Ascending aorta (tissue), 2 donors: ENCODE measurements at places on chromosomes 5 and 9.

GRCh38 chr5:44389090-44389822, at the start of gene FGF10:
FGF10 (minus strand) TSS chr5:44389420; CDS start chr5:44388682, 738 bp downstream.
- peak; percentile 60 for DNase-seq

DNA sequence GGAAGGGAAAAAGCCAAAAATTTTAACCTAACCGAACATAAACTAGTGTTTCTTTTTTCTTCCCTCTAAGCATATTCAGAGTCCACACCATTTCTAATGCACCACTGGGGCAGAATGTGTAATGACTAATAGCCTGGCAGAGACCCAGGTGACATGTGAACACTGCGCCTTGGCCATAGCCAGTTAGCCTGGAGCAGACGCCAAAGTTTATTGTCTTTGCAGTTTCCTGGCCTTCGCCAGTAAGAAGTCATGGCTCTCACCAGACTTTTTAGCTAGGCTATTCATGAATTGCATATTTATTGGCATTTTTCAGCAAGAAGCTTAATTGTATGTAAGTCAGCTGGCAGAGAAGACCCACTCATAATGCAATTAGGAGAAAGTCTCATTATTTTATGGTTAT, 182.8 kb upstream of the SLC27A6 start:
- peak; percentile 87 for DNase-seq

- DNase-seq, result no peak
Observed at GRCh38 chr9:77807281-77807683, 159.2 kb upstream of the GNA14 start.

GRCh38 chr5:149700347-149700746, 29.8 kb upstream of the PPARGC1B start:
- DNase-seq, result no peak

GRCh38 chr9:109497226-109498153, 617 bp downstream of the PTPN3 start:
- no peak for DNase-seq

DNA sequence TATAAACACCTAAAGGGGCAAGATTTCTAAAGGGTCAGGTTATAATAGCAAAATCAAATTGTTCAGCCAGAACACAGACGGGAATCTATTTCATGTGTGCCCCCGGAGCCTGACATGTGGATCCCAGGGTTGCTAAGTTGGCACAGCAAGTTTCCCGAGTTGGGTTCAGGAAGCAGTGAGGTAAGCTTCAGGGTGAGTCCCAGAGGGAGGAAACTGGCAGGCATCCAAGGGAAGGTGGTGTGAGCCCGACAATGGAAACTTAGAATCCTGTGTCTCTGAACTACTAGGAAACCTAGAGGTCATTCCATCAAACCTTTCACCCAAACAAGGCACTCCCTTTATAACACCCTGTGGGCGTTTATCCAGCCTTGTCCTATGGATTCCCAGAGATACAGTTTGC, 98.4 kb downstream of the ADRB2 start:
- DNase-seq, result no peak

- no peak for DNase-seq
Observed at GRCh38 chr9:91710158-91710557, 239.9 kb downstream of the ROR2 start.

DNA sequence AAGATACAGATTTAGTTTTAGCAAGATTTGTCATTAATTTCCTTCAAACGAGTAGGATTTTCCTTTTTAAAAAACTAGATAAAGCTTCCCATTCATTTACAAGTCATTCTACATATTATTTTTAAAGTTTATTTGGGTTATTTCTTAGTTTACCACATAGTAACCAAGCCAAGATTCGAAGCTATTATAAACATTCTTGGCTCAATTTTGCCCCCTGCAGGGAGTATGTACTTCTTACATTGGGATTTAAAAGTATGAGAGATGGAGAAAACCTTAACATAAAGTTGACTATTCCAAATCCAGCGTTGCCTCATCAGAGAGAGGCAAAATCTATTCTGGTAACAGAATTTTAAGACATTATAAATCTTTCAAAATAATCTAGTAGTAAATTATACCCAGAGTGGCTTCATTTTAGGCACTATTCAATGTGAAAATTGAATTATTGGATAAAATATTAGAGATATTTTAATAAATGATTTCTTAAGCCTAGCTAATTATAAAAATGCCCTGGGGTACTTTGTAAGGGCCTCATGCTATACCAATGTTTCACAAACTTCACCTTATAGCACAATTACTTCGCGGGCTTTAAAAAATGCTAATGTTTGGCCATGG, 39.1 kb downstream of the FBN2 start:
- DNase-seq, result no peak

DNA sequence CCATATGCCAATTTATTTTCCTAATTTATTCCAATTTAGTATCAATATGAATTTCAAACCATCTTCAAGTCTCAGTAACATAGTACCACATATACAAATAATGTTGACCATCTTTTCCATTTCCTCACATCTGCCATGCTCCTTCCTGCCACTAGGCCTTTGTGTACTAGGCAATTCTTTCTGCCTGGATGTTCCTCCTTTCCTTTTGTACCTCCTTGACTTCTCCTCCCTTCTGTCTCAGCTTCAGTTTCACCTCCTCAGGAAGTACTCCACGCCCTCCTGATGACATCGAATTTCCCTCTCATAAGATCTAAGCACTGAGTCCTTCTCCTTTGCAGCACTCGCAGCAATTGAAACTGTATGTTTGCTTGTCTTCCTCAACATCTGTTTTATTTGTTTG, 53.9 kb downstream of the MEF2C start:
- DNase-seq, result no peak

- no peak for DNase-seq
Observed at GRCh38 chr9:132923346-132923902, 21.0 kb downstream of the TSC1 start.

DNA sequence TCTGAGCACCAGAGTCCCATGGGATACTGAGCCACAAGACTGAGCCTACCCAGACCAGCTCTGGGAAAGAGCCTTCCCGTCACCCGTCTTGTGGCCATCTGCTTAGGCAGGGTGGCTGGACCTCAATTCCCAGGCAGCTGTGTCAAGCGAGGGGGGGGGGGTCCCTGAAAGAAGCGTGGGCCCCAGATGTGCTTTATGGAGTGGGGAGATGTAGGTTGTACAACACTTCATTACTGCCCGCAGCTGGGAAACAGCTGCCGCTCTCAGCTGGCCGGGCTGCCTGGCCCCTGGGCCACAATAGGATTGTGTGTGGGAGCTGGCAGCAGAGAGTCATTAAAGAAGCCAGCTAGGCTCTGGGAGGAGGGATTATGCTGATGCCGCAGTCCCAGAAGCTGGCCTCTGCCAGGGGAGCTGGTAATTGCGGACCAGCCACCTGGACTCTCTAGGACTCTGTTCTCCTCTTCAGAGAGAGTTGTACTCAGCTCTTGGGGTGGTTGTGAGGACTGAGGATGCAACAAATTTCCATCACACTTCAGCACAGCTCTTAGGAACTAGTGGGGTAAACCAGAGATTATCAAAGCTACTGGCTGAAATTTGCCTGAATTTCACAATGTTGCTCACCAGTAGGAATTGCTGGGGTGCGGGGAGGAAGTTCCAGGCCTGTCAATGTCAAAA, 145.4 kb downstream of the GADD45G start:
- DNase-seq, result no peak

GRCh38 chr5:58204966-58205365, 254.9 kb downstream of the PLK2 start:
- no peak for DNase-seq

- no peak for DNase-seq
Observed at GRCh38 chr5:73250645-73251044, 77.7 kb downstream of the TMEM174 start.

- DNase-seq, result no peak
Observed at GRCh38 chr5:50856401-50857119, 190.1 kb downstream of the PARP8 start.

DNA sequence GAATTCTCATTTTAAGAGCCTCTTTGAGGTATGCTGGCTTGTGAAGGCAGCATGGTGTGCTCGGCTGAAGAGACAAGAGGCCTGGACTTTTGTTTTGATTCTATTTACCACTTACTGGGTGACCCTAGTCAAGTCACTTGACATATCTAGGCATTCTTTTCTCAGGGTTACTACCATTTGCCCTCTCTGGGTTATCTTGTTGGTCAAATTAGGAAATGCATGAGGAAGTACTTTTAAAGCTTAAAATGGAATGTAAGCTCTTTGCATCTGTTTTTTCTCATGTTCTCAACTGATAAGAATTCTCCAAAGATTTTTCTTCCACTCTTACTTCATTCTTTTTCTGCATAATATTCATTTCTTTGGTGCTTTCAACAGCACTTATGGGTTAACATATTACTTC, 173.1 kb downstream of the PLK2 start:
- no peak for DNase-seq

GRCh38 chr5:153400931-153401330, 89.5 kb upstream of the GRIA1 start:
- no peak for DNase-seq

DNA sequence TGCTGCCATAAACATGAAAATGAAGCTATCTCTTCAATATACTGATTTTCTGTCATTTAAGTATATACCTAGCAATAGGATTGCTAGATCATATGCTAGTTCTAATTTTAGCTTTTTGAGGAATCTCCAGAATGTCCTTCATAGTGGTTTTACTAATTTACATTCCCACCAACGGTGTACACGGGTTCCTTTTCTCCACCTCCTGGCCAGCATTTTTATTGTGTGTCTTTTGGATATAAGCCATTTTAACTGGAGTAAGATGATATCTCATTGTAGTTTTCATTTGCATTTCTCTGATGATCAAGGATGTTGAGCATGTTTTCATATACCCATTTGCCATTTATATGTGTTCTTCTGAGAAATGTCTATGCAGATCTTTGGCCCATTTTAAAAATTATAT, 446.5 kb downstream of the GABRG2 start:
- DNase-seq, result no peak

DNA sequence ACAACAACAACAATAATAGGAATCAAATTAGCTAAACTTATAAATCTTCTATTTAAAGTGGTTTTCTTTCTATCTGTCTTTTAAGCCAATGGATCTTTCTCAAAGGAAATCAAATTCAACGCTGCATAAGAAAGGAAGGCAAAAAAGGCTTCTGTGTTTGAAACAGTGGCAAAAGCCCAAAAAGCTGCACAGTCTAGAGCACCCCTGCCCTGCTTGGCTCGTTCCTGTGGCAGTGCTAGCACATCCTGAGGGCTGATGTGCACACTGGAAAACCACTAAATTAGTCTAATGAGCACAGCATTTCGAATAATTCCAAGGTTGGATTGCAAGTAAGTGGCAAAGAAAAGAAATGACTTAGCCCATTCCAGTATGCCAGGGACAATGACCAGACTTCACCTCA, 80.7 kb downstream of the AP3B1 start:
- no peak for DNase-seq

GRCh38 chr9:130990978-130991777, 17.8 kb upstream of the LAMC3 start:
- no peak for DNase-seq

GRCh38 chr5:14310901-14311300, 167.8 kb downstream of the TRIO start:
- no peak for DNase-seq

GRCh38 chr9:98142182-98142907, 23.3 kb upstream of the TRIM14 start:
- no peak for DNase-seq

DNA sequence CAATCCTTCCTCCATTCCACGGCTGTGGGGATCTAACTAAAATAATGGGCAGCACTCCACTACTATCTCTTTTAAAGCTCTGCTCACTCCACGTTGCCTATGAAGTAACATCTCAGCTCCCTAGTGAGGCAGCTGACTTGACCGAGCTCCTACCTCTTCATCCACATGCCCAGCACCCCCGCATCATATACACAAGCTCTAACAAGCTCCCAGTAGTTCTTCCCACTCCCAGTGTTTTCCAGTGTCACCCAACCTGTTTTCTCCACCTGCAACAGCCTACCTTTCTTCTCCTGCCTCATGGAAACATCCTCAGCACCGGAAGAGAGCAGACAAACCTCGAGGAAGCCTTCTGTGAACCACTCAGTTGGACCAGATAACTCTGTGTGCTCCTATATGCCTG, 50.5 kb downstream of the ELAVL2 start:
- DNase-seq, result no peak

- DNase-seq, result no peak
Observed at GRCh38 chr9:106304401-106304920, 558.5 kb upstream of the ZNF462 start.

DNA sequence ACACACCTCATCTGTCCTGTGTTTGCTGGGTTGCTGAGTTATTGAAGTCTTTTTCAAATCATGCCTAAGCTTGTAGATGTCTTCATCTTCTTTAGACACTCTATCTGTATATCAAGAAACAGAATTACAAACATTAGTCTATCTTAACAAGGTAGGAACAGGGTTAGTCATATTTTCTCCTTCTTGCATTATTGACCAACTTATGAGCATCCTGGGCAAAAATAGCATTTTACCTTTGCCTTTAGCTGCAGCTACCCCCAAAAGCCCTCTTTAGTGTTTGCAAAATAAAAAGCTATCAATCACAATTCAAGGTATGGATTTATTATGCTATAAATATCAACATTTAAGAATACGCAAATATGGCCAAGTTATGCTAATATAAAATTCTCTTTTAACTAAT, 3.4 kb downstream of the PLK2 start:
- no peak for DNase-seq

DNA sequence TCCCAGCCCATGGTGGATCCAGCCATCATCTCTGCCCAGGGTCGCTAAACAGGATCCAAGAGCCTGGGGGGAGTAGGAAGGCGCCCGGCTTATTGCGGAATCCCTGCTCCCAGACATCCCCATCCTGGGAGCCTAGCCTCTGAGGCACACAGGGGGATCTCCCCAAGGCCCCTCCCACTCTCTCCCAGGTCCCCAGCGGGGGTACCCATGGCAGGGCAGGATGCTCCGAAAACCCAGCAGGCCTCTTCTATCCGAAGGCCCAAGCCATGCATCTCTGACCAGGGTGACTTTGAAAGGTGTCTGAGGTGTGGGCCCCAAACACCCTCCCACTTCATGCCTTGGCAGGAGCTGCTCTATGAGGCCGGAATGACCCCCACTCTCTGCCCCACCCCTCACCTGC, 81.7 kb upstream of the RUFY1 start:
- DNase-seq, result no peak

DNA sequence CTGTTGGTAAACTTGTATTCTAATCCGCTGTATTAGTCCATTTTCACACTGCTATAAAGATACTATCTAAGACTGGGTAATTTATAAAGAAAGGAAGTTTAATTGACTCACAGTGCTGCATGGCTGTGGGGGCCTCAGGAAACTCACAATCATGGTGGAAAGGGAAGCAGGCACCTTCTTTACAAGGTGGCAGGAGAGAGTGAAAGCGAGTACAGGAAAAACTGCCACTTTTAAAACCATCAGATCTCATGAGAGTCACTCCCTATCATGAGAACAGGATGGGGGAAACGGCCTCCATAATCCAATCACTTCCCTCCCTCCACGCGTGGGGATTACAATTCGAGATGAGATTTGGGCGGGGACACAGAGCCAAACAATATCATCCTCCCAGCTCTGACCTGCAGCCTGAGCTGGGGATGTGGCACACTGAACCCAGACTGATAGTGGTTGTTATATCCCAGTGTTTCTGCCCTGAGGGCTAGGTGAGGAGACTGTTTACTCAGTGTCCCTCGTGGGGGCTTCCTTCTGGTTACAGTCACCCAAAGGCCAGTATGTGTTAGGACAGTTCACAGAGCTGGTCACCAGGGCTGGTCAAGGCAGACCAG, 488.3 kb downstream of the KDM4C start:
- no peak for DNase-seq

- DNase-seq, result no peak
Observed at GRCh38 chr9:137056739-137057415, 3.0 kb upstream of the ENTPD2 start.
